Cardiac muscle cell (in vitro differentiated cells and primary cell): ENCODE measurements at places on chromosomes 3 and 15. TPM values are rescaled to one million over a fixed set of nuclear protein-coding genes. Genes with fewer than 3 reads are reported as not detected.

The PLSCR4 gene
- polyA plus RNA-seq = 0.40 and 1.3 TPM in 2 replicates

The SPINK8 gene
- not detected in 2 replicates for polyA plus RNA-seq

The PRC1 gene
- polyA plus RNA-seq = 20.1 and 131 TPM in 2 replicates

The ERICH6 gene
- 0.44 and 0.55 TPM in 2 replicates for polyA plus RNA-seq
